ENCODE measurements at places on chromosomes 16 and 17. TPM values are rescaled to one million over a fixed set of nuclear protein-coding genes. Genes with fewer than 3 reads are reported as not detected.

- no peaks in the 10 kb centered on the region for H3K27me3 ChIP-seq
- peak; percentile 75 for DNase-seq
- peaks cover 2% of the 10 kb centered on the region for H3K4me1 ChIP-seq
- H3K36me3 ChIP-seq = peaks cover 17% of the 10 kb centered on the region
- no peak overlapping the region for H3K4me3 ChIP-seq
- H3K27ac ChIP-seq = no peak overlapping the region
These were observed 6.2 kb downstream of the PSMD12 start for GRCh38 chr17:67359960-67360791.

KCNJ18 gene
- total RNA-seq = not detected

- no peak for DNase-seq
- H3K4me1 ChIP-seq = peaks cover 11% of the 10 kb centered on the region
- H3K36me3 ChIP-seq = no peaks in the 10 kb centered on the region
- H3K27ac ChIP-seq = peak overlapping the region; percentile 58
These were observed 62.4 kb upstream of the MED9 start for GRCh38 chr17:17414341-17414805.

CACNA1H gene
- 0.61 TPM for total RNA-seq

DNA sequence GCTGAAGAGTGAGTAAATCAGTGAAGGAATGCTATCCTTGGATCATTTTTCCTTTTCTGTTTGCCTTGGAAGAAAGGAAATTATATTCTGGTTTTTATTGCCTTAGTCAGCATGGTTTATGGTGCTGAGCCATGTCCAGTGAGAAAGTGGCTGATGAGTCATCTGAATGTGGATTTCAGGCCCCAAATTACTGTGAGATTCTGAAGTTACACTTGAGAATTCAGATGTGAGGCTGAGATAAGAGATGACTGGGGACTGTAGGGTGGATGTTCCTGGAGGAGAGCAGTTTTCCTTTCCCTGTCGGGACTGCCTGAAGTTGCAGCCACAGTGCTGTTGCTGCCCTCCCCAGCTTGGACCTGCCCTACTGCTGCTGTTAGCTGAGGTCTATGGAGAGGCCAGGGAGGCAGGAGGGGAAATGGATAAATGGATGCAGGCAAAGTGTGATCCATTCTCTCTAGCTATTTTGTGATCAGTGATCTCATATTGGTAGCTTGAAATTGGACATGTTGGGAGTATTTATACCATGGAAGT lies 4.2 kb upstream of the MAP3K14 start:
- peaks cover 27% of the 10 kb centered on the region for H3K4me1 ChIP-seq
- no peak overlapping the region for H3K27ac ChIP-seq
- H3K4me3 ChIP-seq = no peak overlapping the region
- DNase-seq = no peak
- no peaks in the 10 kb centered on the region for H3K27me3 ChIP-seq
- no peaks in the 10 kb centered on the region for H3K36me3 ChIP-seq

All from thymus (tissue), 14 donors.